ENCODE measurements at places on chromosomes 7 and 10.

GRCh38 chr10:42548254-42548653, 90.1 kb downstream of the ZNF33B start:
- DNase-seq: no peak

DNA sequence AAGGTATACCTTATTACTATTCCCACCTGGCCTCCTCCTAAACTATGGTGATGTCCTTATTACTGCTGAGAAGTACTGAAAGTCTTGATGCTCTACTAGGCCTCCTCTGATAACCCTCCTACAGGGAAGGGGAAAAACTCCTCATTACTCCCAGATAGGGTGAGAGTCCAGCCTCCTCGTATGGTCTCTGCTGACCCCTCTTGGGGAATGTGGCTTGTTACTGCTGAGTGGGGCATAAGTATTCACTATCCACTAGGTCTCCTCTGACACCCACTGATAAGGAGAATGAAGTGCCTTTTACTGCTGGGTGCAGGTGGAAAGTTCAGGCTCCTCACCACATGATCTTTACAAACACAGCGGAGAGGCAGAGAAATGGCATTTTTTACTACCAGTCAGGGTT, 222.9 kb downstream of the CHRM2 start:
- no peak for DNase-seq

DNA sequence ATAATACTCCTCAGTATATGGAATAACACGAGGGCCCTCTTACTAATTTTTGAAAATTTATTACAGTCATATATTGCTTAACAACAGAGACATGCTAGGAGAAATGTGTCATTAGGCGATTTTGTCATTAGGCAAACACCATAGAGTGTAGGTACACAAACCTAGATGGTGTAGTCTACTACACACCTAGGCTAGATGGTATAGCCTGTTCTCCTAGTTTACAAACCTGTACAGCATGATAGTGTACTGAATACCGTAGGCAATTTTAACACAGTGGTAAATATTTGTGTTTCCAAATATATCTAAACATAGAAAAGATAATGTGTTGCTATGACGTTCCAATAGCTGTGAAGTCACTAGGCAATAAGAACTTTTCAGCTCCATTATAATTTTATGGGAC, 12.8 kb downstream of the OR2F1 start:
- DNase-seq: no peak

- no peak for DNase-seq
Observed at GRCh38 chr7:106010866-106011265, 47.8 kb downstream of the CDHR3 start.

- DNase-seq: no peak
Observed at GRCh38 chr7:34138483-34138882, 233.1 kb downstream of the BMPER start.

DNA sequence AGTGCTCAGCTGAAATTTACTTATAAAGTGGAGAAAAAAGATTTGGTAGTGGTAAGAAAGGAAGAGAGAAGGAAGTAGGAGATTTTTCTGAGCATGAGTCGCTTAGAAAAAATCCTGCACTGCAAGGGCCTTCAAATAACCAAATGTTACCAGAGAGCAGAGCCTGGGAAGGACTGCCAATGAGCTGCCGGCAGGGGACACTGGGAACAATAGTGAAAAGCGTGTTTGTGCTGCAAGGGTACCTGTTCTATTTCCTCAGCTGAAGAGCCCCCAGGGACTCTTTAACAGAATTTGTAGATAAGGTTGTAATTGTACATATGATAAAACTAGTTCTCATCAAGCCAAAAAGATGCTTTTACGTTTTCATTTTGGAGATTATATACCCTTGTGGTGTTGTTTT, 696.3 kb upstream of the C7orf33 start:
- DNase-seq: no peak

DNA sequence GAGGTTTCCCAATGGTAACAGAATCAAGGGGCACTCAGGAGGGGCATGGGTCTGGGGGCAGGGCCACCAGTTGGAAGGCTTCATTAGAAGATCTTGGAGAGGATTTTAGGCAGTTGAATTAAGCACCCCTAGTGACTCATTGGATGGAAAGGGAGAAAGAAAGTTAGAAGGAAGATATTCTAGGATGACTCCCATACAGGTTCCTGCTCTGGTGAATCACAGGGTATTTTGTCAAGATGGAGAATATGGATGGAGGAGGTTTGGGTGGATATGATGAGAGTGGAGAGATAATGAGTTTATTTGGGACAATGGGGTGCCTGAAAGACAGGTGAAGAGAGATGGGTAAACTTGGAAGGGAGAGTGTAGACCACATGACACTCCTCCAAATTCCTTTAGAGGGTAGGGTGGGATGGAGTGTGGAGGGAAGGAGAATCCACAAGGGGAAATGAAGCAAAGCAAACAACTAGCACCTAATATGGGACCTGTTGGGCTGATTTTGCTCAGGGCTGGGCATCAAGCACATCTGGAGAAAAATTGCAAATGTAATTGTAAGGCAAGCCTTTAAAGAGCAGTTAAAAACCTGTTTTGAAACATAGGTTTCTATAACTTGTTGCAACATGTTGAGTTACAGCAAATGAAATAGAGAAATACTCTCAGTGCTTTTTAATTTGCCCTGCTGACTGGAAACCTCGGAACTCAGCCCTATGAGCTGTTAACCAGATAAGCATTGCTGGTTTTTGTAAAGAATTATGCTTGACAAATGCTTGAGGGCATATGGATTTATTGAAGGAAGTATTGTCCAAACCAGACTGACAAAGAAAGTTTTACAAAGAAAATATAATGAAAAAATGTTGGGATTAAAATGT, 2.9 kb upstream of the ENTPD7 start:
- DNase-seq: no peak

GRCh38 chr10:110764378-110764777, 107.3 kb upstream of the PDCD4 start:
- DNase-seq: no peak

All from AG04449 (cell line).